Karpas-422 (cell line): ENCODE measurements at places on chromosomes 5 and 9.

GRCh38 chr5:64771736-64772135 is 3.0 kb downstream of the CWC27 start:
- no peak for DNase-seq

DNA sequence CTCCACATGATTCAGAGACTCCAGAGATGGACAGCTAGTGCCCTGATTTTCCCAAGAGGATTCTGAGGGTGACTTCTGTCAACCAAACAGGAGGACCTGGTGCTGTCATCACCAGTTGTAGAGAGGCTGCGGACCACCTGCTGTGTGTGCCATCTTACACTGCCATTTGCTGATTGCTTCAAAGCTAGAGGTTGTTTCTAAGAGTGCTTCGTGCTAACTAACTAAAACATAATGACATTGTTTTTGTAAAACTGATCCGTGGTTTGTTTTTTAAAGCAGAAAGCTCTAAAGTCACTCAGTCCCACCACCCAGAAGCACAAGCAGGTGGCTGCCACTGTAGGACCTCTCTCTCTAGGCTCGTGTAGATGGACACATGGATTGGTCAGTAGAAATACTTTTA is 12.2 kb downstream of the TENT4A start:
- no peak for DNase-seq

DNA sequence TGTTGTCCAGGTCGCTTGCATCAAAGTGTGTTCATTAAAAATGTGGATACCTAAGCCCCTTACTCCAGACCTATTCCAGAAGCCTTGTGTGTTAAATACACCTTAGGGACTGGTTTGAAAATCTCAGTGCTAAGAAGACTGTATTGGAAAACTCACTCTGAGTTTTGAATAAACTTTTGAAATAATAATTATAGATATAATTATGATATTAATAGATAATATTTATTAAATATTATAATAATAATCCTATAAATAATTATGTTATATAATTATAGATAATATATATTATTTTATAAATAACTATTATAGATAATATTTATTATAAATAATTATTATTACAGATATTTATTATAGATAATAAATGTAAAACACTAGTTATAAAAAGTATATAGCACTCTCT is 165.3 kb downstream of the ARRDC3 start:
- DNase-seq: no peak

DNA sequence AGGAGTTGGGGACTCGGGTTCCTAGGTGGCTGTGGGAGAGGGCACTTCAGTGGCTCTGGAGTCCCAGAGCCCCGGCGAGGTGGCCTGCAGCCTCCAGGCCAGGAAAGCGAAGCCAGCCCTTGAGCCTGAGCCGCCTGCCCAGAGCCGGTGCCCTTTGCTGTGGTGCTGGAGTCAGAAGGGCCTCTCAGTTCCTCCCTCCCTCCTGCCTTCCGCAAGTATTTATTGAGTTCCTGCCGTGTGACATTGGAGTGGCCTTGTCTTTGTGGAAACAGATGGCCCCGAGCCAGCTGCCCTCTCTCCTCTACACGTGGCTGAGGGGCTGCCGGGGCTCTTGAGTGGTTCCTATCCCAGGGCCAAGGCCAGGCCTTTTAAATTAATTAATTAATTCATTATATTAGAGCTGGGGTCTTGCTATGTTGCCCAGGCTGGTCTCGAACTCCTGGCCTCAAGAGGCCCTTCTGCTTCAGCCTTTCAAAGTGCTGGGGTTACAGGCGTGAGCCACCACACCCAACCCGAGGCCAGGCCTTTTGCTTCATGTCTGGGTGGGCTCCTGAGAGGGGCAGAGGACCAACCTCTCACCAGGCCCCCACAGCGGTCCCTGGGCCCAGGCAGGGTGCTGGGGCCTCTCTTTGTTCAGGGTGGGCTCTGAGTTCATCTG is 45.6 kb upstream of the IER5L start:
- no peak for DNase-seq
